ENCODE measurements at places on chromosomes 16 and 17. TPM values are rescaled to one million over a fixed set of nuclear protein-coding genes. Genes with fewer than 3 reads are reported as not detected.

Gene LHX1
- 0.30 TPM for total RNA-seq

Gene BRIP1
- 16.6 TPM for total RNA-seq

DNA sequence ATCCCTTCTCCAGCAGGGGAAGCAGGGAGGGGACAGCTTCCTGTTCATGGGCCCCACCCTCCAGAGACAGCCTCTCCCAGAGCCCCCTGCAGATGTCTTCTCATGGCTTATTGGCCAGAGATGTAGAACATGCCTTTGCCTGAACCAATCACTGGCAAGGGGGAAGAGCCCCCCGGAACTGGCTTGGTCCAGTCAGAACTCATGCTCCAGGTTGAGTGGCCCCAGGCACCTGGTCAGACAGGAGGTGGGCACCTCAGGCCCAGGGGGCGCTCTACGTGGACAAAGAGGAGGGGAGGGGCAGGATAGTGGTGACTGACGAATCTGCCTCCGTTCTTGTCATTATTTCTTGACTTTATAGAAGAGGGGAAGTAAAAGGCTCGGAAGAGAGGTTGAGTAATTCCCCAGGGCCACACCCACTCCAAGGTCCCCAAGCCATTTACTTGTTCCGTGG lies 23.6 kb downstream of the RAB11FIP4 start:
- DNase-seq, result no peak

GRCh38 chr16:10312008-10312407 lies 73.9 kb upstream of the ATF7IP2 start:
- DNase-seq, result no peak

GRCh38 chr17:4365628-4366326 lies 698 bp downstream of the UBE2G1 start:
- DNase-seq, result no peak

- no peak for DNase-seq
Observed at GRCh38 chr16:10896723-10897122, 19.7 kb downstream of the CIITA start.

- DNase-seq, result no peak
Observed at GRCh38 chr16:86220561-86220960, 289.8 kb upstream of the FOXF1 start.

- no peak for DNase-seq
Observed at GRCh38 chr17:1158879-1159278, 20.9 kb downstream of the ABR start.

GRCh38 chr17:78197147-78197832 lies 10.1 kb downstream of the AFMID start:
- no peak for DNase-seq

- no peak for DNase-seq
Observed at GRCh38 chr16:74874912-74875546, 100.4 kb upstream of the FA2H start.

Data from activated naive CD8-positive, alpha-beta T cell treated with anti-CD3 and anti-CD28 coated beads for 36 hours (primary cell).